ENCODE measurements at places on chromosomes 4 and X.

DNA sequence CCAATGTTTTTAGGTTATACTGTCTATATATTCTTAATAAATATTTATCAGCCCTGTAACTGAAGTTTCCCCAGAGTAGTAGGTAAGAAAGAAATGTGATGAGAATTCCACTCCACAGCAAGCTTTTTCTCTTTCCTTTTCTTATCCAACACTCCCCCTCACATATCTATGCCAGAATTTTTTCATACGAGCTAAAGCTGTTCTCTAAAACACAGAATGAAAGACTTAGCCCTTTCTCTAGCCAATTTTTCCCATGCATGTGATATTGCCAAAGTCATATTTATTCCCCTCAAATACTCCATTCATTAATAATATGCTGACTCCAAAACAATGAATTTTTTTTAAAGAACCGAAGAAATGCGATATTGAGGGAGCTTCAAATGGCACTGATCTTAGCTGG lies 32.3 kb downstream of the VEGFC start:
- DNase-seq = no peak

DNA sequence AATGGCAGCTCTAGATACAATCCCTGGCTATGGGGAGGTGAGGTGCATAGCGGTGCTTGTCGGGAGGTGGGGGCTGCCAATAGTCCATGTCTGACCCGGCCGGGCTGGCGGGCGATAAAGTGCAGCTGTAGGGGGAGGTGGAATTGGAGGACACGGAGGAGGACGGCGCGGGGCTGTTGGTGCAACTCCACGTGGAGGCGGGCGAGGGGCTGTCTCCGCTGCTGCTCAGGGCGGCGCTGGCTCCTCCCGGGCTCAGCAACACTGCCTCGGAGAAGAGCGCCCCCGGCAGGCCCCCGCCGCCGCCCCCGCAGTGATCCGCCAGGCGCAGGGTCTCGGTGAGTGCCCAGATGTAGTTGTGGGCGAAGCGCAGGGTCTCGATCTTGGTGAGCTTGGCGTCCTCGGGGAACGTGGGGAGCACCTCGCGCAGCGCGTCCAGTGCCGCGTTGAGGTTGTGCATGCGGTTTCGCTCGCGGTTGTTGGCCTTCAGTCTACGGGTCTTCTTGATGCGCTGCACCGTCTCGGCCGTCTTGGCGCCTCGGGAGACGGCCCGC lies 1.3 kb downstream of the NEUROG2 start:
- no peak for DNase-seq

DNA sequence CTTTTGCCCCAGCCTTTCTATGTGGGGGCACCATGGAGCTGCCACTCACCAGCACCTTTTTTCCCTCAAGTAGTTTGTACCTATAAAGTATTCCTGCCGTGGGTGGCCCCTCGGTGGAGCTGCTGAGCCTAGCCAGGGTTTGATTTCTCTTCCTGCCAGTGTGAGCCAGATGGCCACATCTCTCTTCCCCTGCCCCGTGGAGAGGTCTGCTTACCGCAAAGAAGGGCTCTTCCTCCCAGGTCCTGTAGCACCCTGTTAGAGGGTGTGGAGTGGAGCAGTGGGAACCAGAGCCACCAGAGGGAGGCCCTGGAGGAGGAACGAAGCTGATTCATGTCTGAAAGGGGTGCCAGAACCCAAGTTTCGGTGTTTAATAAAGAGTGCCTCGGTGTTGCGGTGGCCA lies 95.4 kb downstream of the PTTG2 start:
- no peak for DNase-seq

GRCh38 chr4:48985976-48986653 lies at the start of gene CWH43:
Gene CWH43 (plus strand): TSS chr4:48986275. CDS start chr4:48986430, 155 bp downstream.
- DNase-seq = no peak

GRCh38 chr4:5822619-5823018 lies 70.3 kb downstream of the CRMP1 start:
- no peak for DNase-seq

- DNase-seq = peak; percentile 55
Observed at GRCh38 chrX:45517090-45517973, 316.7 kb upstream of the DIPK2B start.

DNA sequence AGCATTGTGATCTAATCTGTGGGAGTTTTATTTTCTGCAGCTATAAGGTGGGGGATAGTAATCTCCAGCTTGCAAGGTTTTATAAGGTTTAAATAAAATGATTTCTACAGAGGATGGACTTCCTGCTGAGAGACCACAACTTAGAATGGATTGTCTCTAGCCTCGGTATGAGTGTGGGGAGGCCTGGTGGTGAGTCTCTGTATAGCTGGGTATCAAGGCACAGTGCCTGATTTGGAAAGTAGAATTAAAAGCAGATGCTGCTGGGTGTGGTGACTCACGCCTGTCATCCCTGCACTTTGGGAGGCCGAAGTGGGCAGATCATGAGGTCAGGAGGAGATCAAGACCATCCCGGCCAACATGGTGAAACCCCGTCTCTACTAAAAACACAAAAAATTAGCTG lies 162.0 kb upstream of the GATB start:
- DNase-seq = no peak

DNA sequence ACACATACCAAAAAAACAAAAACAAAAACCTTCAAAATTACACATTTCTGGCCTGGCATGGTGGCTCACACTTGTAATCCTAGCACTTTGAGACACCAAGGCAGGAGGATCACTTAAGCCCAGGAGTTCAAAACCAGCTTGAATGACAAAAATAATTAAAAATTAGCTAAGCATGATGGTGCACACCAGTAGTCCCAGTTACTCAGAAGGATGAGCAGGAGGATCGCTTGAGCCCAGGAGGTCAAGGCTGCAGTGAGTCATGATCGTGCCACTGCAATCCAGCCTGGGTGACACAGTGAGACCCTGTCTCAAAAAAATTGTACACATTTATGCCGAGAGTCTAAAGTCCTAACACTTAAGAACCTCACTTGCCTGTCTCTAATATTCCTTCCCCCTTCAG lies 18.3 kb downstream of the SLC39A8 start:
- DNase-seq = no peak

DNA sequence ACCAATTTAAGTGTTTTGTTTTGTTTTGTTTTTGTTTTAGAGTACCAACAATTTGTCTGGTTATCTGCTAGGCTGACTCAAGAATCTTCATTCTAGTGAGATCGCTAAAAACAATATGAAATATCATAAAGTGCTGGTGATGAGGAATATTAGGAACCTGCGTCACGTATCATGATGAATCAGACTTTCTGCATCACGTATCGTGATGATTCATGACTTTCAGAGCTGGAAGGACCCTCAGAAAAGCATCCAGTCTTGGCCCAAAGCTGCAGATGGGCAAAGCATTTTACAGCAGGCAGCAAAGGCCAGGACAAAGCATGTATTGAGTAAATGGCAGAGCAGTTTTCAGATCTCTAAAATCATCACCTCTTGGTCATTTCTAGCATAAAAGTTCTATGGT lies 278.0 kb upstream of the BOD1L1 start:
- DNase-seq = no peak

Measured in stromal cell of bone marrow (primary cell).